ENCODE measurements at places on chromosomes 4 and X. TPM values are rescaled to one million over a fixed set of nuclear protein-coding genes. Genes with fewer than 3 reads are reported as not detected.

DNA sequence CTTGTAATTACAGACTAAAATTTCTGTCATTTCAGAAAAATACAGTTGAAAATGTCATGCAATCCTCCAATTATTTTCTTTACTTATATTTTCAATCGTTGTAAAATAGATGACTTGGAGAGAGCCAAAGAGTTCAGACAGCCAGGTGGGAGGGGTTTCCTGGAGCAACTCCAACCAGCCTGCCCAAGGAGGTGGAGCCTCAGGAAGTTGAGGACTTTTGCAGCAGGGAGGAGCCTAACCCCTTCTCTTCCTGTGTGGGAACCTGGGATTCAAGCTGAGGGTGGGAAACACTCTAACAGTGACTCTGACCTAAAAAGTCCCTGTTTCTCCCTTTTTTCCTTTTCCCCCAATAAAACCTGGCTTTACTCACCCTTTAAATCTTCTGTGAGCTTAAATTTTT lies 72.2 kb upstream of the GABRG1 start:
- DNase-seq = no peak
- no peaks in the 10 kb centered on the region for H3K4me1 ChIP-seq
- no peaks in the 10 kb centered on the region for H3K36me3 ChIP-seq
- no peak overlapping the region for H3K4me3 ChIP-seq
- no peaks in the 10 kb centered on the region for H3K27me3 ChIP-seq

- H3K27me3 ChIP-seq = no peaks in the 10 kb centered on the region
- H3K27ac ChIP-seq = peak overlapping the region; percentile 63
- H3K4me1 ChIP-seq = peaks cover 20% of the 10 kb centered on the region
- H3K36me3 ChIP-seq = peaks cover 4% of the 10 kb centered on the region
- H3K4me3 ChIP-seq = no peak overlapping the region
These were observed 4.2 kb upstream of the JCHAIN start for GRCh38 chr4:70670332-70671014.

- H3K27me3 ChIP-seq = no peaks in the 10 kb centered on the region
- peaks cover 8% of the 10 kb centered on the region for H3K36me3 ChIP-seq
- H3K27ac ChIP-seq = no peak overlapping the region
- H3K4me3 ChIP-seq = no peak overlapping the region
These were observed 93.9 kb downstream of the MID1 start for GRCh38 chrX:10526451-10526850.

POLN gene
- total RNA-seq = 5.2 TPM

ANK2 gene
- total RNA-seq = 4.1 TPM

GRCh38 chr4:6963139-6963611 lies 53.5 kb downstream of the TBC1D14 start:
- no peak overlapping the region for H3K27ac ChIP-seq
- no peak overlapping the region for H3K4me3 ChIP-seq
- peaks cover 8% of the 10 kb centered on the region for H3K4me1 ChIP-seq

NPNT gene
- 90.1 TPM for total RNA-seq

- DNase-seq = no peak
- H3K4me3 ChIP-seq = no peak overlapping the region
- peak overlapping the region; percentile 66 for H3K27ac ChIP-seq
- H3K4me1 ChIP-seq = peaks cover 27% of the 10 kb centered on the region
- H3K27me3 ChIP-seq = no peaks in the 10 kb centered on the region
These were observed 31.3 kb upstream of the CYP2U1 start for GRCh38 chr4:107900067-107900466.

DNA sequence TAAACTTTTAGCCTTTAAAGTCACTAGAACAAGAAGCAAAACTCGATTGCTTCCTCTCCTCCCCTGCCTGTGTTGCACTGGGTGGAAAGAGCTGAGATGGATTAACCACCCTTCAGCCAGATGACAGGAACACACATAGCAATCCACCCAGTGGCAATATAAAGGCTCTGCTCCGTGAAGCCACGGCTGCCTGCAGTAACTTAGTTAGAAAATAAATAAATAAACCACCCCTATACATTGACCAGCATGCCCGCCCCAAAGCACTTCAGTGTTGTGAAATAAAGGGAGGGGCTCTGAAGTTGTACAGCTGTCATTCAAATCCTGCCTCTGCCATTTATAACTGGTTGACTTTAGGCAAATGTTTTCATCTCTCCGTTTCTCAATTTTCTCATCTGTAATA lies 217.1 kb upstream of the LDB2 start:
- DNase-seq = no peak
- H3K4me3 ChIP-seq = no peak overlapping the region
- H3K27me3 ChIP-seq = no peaks in the 10 kb centered on the region
- no peak overlapping the region for H3K27ac ChIP-seq
- H3K4me1 ChIP-seq = no peaks in the 10 kb centered on the region
- no peaks in the 10 kb centered on the region for H3K36me3 ChIP-seq

GRCh38 chrX:107940095-107940494 lies 42.1 kb downstream of the TEX13B start:
- H3K27ac ChIP-seq = no peak overlapping the region
- peaks cover 13% of the 10 kb centered on the region for H3K36me3 ChIP-seq
- DNase-seq = no peak
- H3K27me3 ChIP-seq = no peaks in the 10 kb centered on the region
- no peak overlapping the region for H3K4me3 ChIP-seq

- DNase-seq = no peak
- H3K4me1 ChIP-seq = no peaks in the 10 kb centered on the region
- no peak overlapping the region for H3K27ac ChIP-seq
- H3K27me3 ChIP-seq = no peaks in the 10 kb centered on the region
- H3K36me3 ChIP-seq = no peaks in the 10 kb centered on the region
These were observed 1025.5 kb downstream of the RAB28 start for GRCh38 chr4:12458621-12459020.

DNA sequence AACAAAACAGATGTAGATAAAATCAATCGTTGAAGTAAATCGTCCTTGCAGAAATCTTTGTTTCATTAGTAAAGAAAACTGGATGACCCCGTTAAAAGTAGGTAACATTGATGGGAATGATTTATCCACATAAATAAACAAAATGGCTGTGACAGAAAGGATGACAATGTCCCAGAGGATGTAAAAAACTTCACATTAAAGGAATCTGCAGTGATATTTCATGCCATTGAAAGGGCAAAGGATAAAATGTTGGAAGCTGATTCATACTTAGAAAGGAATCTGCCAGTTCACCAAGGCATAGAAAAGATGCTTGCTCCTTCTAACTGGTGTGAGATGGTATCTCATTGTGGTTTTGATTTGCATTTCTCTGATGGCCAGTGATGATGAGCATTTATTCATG lies 24.2 kb upstream of the EPGN start:
- peaks cover 4% of the 10 kb centered on the region for H3K36me3 ChIP-seq
- H3K4me3 ChIP-seq = no peak overlapping the region
- H3K4me1 ChIP-seq = peaks cover 16% of the 10 kb centered on the region
- no peaks in the 10 kb centered on the region for H3K27me3 ChIP-seq
- no peak overlapping the region for H3K27ac ChIP-seq

CFI gene
- 27.7 TPM for total RNA-seq

- H3K36me3 ChIP-seq = no peaks in the 10 kb centered on the region
- H3K27ac ChIP-seq = no peak overlapping the region
- H3K27me3 ChIP-seq = no peaks in the 10 kb centered on the region
- DNase-seq = no peak
These were observed 26.1 kb downstream of the KLHL34 start for GRCh38 chrX:21632027-21632426.

- H3K4me1 ChIP-seq = no peaks in the 10 kb centered on the region
- H3K4me3 ChIP-seq = no peak overlapping the region
These were observed 55.4 kb downstream of the CLCN3 start for GRCh38 chr4:169675825-169676224.

DNA sequence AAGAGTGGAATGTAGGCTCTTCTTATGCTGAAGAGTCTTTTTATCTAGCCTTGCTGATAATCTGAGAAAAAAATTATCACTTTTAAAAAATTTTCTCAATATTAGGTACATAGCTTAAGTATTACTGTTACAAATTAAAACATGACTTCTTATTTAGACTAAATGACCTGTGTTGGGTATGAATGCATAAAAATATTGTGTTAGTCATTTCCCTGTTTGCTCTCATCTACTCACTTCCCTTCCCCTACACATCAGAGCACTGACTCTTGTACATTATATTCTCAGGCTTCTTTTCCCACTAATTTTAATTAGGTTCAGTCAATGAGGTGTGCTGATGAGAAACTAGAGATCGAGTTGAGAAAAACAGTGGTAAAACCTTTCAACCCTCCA lies 881.0 kb downstream of the PCDH18 start:
- H3K36me3 ChIP-seq = no peaks in the 10 kb centered on the region
- H3K4me3 ChIP-seq = peak overlapping the region; percentile 10
- no peak for DNase-seq
- H3K27ac ChIP-seq = peak overlapping the region; percentile 48

CT45A5 gene
- total RNA-seq = not detected

FAM184B gene
- total RNA-seq = 0.09 TPM

GRCh38 chr4:186725469-186726425 lies 2.1 kb upstream of the FAT1 start:
- peaks cover 22% of the 10 kb centered on the region for H3K4me1 ChIP-seq
- peak; percentile 83 for DNase-seq
- H3K4me3 ChIP-seq = peak overlapping the region; percentile 83
- H3K27me3 ChIP-seq = no peaks in the 10 kb centered on the region
- peaks cover 72% of the 10 kb centered on the region for H3K36me3 ChIP-seq

DNA sequence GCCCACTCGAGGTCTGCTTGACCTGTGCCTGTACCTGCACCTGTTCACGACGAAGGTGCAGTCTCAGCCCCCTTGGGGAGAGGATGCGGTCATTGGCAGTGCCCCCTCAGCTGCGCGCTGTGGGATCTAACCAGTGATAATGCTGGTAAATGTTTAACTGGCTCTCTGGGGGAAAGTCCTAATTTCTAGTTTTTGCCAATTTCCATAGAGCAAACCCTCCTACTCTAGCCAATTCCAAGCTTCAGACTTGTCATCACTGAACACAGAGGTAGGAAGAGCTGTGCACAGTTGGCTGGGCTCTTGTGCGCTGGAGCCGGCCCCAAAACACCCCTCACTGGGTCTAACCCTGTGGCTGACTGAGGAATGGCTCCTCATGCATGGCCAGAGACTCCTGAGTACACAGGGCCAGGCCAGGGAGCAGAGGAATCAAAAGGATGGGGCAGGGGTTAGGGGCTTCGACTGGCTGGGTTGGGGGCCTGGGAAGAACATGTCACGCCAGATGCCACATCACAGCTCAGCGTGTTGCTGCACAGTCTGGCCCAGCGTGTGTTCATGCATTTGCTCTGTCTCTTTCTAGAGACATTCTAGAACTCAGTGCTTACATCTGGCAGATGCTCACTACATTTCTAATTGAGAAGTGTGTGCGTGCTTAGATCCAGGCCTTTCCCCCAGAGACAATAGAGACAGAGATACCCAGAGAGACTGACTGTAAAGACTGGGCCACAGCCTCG lies 270.8 kb downstream of the BCOR start:
- no peak overlapping the region for H3K27ac ChIP-seq
- H3K4me3 ChIP-seq = no peak overlapping the region
- no peaks in the 10 kb centered on the region for H3K36me3 ChIP-seq
- H3K4me1 ChIP-seq = no peaks in the 10 kb centered on the region

DNA sequence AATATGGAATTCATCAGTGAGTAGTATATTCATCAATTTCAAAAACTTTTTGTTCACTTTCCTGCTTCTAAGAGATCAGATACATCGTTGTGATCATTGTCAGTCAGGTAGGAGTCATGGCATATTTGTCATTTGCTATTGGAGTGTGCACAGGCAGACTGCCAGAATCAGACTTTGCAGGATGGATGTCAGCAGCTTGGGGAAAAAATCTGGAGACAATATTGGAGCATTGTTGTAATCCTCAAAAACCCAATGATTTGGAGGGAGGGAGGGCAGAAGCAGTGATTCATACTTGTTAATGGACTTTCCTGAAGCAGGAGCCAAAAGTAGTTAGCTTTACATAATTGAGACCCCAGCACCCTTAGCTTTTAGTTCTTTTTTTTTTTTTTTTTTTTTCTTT lies 59.6 kb upstream of the DRP2 start:
- H3K4me3 ChIP-seq = no peak overlapping the region
- H3K4me1 ChIP-seq = no peaks in the 10 kb centered on the region
- H3K27me3 ChIP-seq = no peaks in the 10 kb centered on the region
- H3K27ac ChIP-seq = no peak overlapping the region
- peaks cover 5% of the 10 kb centered on the region for H3K36me3 ChIP-seq

GRCh38 chr4:121237069-121237399 lies 72.9 kb upstream of the TNIP3 start:
- H3K36me3 ChIP-seq = no peaks in the 10 kb centered on the region
- no peak overlapping the region for H3K27ac ChIP-seq
- no peaks in the 10 kb centered on the region for H3K27me3 ChIP-seq
- H3K4me1 ChIP-seq = no peaks in the 10 kb centered on the region
- H3K4me3 ChIP-seq = no peak overlapping the region

- no peak for DNase-seq
- peaks cover 33% of the 10 kb centered on the region for H3K36me3 ChIP-seq
- H3K4me3 ChIP-seq = no peak overlapping the region
- no peak overlapping the region for H3K27ac ChIP-seq
- no peaks in the 10 kb centered on the region for H3K27me3 ChIP-seq
- no peaks in the 10 kb centered on the region for H3K4me1 ChIP-seq
These were observed 26.1 kb downstream of the RNF4 start for GRCh38 chr4:2494992-2495391.

DNA sequence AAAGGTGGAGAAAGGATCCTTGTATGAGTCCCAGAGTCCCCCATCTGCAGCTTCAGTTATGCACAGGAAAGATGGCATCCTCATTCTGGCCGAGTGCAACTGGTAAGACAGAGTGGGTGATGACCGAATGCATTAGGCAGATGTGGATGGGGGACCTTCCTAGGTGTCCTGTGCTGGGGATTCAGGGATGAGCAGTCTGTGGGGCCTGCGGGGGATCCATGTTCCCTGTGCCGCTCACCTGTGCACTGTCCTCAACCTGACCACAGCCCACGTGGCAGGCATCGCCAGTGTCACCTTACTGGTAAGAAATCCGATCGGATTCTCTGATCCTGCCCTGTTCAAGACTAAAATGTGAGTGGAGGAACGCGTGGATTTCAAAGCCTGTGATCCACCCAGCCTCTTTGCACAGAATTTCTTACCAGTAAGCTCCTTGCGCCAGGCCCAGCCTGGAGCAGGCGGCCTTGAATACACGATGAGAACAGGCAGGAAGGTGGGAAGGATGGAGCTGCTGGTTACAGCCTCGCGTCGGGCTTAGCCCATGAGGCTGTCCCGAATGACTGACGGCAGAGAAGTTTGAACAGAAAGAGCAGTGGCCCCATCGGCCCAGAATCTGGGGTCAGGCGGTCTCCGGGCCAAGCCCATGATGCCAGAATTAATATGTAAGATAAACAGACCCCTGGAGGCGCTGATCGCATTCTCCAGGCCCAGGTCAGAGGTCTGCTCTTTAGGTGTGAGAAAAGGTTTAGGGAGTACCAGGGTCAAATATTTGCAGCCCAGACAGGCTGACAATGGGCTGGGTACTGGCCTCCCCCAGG lies 56.5 kb downstream of the CPZ start:
- H3K4me3 ChIP-seq = no peak overlapping the region
- H3K27ac ChIP-seq = no peak overlapping the region
- H3K27me3 ChIP-seq = peaks cover 64% of the 10 kb centered on the region

DNA sequence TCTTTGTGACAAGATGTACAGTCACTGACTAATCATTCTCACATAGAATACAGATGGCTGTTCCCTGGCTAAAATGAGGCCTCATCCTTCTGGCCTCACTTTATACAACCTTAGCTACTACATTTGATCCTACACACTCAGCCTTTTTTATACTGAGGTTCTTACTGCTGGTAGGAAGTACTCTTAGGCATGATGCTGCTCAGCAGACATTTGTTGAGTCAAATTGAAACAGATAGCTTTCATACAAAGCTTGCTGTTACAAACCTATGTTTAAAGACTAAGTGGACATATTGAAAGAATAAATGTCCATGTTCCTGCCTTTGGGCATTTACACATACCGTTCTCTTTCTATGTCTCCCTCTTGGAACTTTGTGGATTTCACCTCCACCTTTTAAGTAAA lies 154.9 kb downstream of the NPFFR2 start:
- H3K36me3 ChIP-seq = no peaks in the 10 kb centered on the region
- no peak overlapping the region for H3K4me3 ChIP-seq
- H3K27me3 ChIP-seq = no peaks in the 10 kb centered on the region
- no peak for DNase-seq
- H3K4me1 ChIP-seq = peaks cover 17% of the 10 kb centered on the region

All from Calu3 (cell line).